ENCODE measurements at places on chromosomes 6 and 20.

GRCh38 chr6:157274471-157275226, 48.7 kb downstream of the TMEM242 start:
- peak; percentile 70 for DNase-seq

GRCh38 chr6:13923527-13924145, 1.1 kb upstream of the RNF182 start:
- DNase-seq = no peak

DNA sequence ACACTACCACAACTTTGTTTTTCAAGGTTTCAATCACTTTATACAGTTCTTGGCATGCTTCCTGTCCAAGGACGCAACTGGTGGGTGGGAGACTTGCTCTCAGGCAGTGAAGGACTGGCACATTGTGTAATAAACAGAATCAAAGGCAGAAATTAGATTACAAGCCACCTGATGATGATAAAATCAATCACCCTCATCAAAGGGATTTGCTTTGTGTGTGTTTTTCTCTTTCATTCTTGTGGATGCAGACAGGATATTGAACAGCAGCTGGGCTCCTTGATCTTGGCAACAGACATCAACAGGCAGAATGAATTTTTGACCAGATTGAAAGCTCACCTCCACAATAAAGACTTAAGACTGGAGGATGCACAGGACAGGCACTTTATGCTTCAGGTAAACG, 71.4 kb downstream of the MTFR2 start:
- no peak for DNase-seq

- no peak for DNase-seq
These were observed 108.6 kb downstream of the BCKDHB start for GRCh38 chr6:80215063-80215462.
